Body of pancreas (tissue), 4 donors: ENCODE measurements at places on chromosomes 3 and 15. TPM values are rescaled to one million over a fixed set of nuclear protein-coding genes. Genes with fewer than 3 reads are reported as not detected.
A peak's percentile ranks its signal among the peaks of the same experiment; 100 is the strongest.

Gene ARPP21
- not detected for total RNA-seq

DNA sequence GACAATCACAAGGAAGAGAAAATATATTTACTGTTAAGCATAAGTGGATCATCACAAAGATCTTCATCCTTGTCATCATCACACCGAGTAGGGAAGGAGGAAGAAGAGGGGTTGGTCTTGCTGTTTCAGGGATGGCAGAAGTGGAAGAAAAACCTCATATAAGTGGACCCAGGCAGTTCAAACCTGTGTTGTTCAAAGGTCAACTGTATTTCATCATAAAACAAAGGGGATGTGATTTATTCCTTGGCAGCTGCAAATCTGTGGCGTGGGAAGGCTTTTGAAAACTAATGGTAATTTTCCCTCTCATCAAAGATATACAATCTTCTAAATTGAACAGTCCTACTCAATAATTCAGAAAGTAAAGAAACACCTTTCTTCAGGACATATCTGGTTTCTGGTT, 129.9 kb upstream of the ABI3BP start:
- DNase-seq, result no peak
- no peak overlapping the region for H3K27ac ChIP-seq
- no peaks in the 10 kb centered on the region for H3K36me3 ChIP-seq
- no peaks in the 10 kb centered on the region for H3K27me3 ChIP-seq

DNA sequence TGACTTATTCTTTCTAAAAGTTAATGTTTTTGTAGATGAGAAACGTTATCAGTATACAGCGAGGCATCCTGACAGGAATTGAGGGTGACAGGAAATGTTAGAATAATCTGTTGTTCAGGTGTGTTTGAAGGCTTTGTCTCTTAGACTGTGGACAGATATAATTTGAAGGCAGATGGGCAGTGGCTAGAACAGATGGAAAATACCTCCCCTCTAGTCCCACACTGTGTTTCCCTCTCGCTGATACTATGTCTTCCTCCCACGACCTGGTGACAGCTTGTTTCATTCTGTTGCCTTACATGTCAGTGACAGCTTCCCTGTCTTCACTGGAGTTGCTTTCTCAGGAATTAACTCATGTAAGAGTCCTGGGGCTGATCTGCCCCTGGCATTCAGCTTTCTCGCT, 125.3 kb downstream of the MYRIP start:
- H3K4me1 ChIP-seq, result peaks cover 57% of the 10 kb centered on the region
- H3K27ac ChIP-seq, result no peak overlapping the region
- no peaks in the 10 kb centered on the region for H3K36me3 ChIP-seq

Gene GNAT1
- not detected for total RNA-seq

Gene ONECUT1
- 126 TPM for total RNA-seq

Gene WHAMM
- 6.0 TPM for total RNA-seq

DNA sequence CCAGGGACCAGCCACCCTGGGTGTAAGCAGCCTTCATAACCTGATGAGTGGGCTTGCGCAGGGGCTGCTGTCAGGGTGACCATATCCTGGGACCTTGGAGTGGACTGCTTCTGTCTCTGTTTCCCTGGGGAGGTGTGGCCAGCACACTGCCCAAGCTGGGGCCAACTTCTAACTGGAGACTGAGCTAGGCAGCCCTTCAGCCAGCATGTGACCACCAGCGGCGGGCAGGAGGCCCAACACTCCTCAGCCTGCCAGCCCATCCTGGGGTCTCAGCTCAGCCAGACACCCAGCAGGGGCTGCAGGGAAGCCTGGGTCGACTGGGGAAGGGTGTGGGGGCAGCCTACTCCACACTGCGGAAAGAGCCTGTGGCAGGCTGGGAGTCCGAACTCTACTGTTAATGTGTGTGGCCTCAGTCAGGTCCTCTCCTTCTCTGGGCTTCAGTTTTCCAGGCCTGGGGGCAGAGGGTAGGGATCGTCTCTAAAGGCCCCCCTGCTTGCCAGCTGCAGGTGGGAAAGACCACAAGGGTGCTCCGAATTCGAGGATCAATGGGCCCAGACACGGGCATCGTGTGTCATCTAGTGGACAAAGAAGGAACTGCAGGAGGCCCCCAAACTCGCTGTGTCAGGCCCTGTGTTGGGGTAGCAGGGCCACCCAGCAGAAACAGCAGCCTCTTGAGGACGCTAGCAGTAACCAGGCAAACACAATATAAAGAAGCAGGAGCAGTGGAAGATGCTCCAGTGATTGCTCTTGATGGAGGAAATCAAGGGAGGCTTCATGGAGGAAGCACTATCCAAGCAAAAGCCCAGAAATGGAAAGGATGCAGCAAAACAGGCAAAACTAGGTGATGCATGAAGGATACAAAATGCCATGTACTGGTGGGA, 2.0 kb upstream of the SEMA3G start:
- no peaks in the 10 kb centered on the region for H3K27me3 ChIP-seq
- H3K27ac ChIP-seq, result no peak overlapping the region
- DNase-seq, result peak; percentile 68
- peaks cover 23% of the 10 kb centered on the region for H3K4me1 ChIP-seq
- no peak overlapping the region for H3K4me3 ChIP-seq
- no peaks in the 10 kb centered on the region for H3K36me3 ChIP-seq

Gene KBTBD13
- total RNA-seq, result not detected

DNA sequence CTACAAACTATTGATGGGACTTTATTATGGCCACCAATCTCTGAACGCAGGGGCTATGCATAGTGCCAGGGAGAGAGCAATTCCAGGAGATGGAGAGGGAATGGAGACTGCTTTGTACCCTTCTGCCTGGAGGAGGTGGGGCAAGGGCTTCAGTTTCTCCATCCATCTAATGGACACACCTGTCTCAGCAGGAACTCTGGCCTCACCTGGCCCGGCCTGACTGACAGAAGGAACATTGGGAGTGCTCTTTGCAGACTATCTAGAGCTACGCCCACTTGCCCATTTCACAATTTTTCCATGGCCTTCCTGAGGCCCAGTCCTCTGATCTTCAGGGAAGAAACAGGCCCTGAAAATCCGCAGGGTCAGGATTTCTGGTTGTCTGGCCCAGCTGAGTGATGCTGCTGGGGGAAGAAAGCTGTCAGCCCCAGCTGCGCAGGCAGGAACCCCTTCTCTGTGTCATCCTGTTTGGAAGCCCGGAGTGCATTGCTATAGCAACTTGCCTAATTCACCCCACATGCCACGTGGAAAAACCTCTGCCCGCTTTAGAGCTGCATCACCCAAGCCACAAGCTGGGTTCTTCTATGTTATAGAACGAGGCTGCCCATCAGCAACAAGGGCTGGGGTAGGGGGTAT, 6.4 kb downstream of the ITGA11 start:
- H3K27me3 ChIP-seq, result no peaks in the 10 kb centered on the region
- H3K36me3 ChIP-seq, result no peaks in the 10 kb centered on the region
- H3K4me3 ChIP-seq, result no peak overlapping the region
- no peak overlapping the region for H3K27ac ChIP-seq
- DNase-seq, result no peak
- H3K4me1 ChIP-seq, result no peaks in the 10 kb centered on the region
